ENCODE measurements at places on chromosomes 16 and 17. TPM values are rescaled to one million over a fixed set of nuclear protein-coding genes. Genes with fewer than 3 reads are reported as not detected.

Gene EVPLL
- 0.07 TPM for total RNA-seq

Gene PRRT2
- total RNA-seq, result 0.11 TPM

Gene POLR2A
- 63.2 TPM for total RNA-seq

Gene CKLF
- 120 TPM for total RNA-seq

Gene PRSS53
- total RNA-seq, result 2.2 TPM

Gene ELMO3
- total RNA-seq, result 2.6 TPM

Gene EXOC3L1
- total RNA-seq, result not detected

Gene ITGAL
- 0.51 TPM for total RNA-seq

Gene TEKT1
- total RNA-seq, result not detected

Gene CCL16
- total RNA-seq, result 2.0 TPM
